ENCODE measurements at places on chromosomes 3 and 15.

DNA sequence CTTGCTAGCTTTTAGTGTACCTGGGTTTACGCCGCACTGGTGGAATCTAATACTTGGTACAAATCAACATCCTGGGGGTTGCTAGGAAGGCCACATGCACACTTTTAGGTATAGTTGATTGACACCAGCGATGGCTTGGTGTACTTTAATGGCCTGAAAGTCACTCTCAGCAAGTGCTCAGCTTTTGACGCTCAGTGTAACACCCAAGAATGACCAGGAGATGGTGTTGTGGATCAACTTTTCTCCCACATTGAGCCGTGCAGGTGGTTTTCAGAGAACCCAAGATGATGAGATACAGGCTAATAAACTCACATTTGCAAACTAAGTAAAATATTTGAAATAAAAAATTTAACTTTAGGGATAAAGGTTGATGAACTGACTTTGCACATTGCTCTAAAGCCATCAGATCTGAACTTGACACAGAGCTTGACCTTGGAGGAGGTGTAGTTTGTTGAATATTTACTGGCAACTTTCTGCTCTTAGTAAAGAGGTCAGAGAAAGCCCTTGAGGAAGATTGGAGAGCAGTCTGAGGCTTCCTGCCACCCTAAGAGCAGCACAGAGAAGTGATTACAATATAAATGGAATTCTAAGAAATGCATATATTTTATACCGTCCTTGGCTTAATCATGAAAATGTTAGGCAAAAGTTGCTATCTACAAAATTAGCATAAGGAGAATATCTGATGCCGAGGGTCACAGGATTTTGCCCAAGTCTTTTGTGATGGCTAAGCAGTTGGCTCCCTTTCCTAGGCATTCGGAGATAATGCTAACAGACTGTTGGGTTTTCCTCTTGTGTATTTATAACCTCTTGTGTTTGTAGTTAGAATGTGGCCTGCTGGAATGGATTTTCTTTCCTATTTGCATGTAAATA lies 143.4 kb upstream of the RASGRP1 start:
- DNase-seq, result no peak

- no peak for DNase-seq
These were observed 592.1 kb downstream of the SI start for GRCh38 chr3:164486150-164486549.

DNA sequence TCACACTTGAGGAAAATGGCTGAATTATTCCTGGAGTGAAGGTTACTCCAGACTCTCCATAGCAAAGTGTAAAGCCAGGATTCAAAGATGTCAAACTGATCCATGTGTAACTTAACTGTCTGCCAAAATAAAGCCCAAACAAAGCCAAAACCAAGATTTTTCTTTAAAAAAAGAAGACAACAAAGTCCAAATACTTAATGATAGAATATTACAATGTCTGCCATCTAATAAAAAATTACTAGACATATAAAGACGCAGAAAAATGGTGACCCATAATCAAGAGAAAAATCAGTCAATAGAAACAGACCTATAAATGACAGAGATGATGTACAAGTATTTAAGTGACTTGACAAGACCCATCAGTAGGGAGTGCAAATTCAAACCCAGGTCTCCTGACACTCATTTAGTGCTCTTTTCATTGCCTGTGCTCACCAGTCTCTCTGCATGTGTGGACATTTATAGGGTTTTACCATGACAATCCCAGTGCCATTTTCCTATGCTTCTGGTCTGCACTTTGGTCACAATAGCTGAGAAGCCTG lies 85.1 kb upstream of the HES1 start:
- DNase-seq, result no peak

DNA sequence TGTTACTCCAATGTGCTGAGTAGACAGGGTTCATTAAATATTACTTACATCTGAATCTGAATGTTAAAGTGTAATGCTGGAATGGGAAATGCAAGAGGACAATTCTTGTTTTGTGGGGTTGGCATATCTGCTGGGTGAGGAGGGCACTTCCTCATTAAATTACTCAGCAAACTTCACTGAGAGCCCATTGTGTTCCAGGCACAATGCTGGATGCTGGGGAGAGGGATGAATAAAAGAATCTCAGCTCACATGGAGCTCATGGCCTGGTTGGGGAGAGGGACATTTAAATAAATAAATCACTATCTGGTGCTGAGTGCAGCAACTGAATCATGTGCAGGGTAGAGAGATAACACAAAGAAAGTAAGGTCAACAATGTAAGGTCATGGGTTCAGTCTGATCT lies 199.2 kb upstream of the CFAP20DC start:
- DNase-seq, result no peak

DNA sequence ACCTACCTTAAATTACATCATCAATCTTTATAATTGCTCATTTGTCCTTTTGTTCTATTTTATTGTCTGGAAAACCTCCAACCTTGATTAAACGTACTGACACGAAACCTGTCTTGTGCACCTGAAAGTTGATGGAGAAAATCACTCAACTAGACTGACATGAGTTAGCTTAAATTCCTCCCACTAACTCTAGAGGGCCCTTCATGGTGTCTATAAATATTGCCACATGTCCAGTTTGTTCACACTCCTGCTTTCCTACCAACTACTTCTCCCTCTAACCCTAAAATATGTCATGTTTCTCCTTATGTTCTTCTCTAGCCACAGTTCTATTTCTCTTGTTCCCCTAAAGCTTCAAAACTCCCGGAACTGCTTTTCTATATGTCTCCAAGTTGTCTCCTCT lies 59.8 kb upstream of the SGO1 start:
- no peak for DNase-seq

GRCh38 chr3:158847452-158847821 lies 45.6 kb downstream of the MFSD1 start:
- no peak for DNase-seq

DNA sequence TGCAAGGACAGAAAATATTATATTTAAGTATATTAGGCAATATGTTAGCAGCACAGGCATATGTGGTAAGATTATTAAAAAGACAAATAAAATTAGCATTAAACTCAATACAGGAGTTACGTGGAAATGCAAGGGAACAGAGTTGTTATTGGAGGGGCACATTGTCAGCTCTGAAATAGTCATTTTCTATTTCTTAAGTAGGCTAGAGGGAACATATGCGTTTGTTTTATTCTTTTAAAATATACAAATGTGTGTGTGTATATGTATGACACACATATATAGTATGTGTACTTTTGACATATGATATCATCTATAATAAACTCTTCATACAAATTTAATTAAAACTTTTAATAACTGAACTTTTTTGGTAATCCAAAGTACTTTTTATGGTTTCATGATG lies 22.8 kb upstream of the VEPH1 start:
- no peak for DNase-seq

Measured in heart left ventricle (tissue), 16 donors.